ENCODE measurements at places on chromosomes 13 and 19.

- no peak for DNase-seq
Observed at GRCh38 chr13:19519049-19519448, 42.3 kb downstream of the TPTE2 start.

DNA sequence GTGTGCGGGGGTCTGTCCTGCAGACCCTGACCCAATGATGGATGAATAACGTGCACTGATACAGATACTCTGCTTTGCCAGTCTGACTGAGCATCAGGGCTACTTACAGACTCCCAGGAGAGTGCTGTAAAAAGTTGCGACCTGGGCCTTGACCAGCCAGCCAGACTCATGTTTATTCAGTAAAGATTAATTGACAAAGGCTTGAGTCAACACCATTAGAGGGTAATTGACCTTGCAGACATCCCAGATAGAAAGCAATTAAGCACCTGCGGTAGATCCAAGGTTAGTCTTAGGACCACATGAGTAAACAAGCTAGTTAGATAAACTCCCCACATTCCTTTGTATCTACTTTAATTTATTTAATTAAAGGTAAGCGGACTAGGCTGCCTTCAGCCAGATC is 10.4 kb downstream of the NUDT19 start:
- DNase-seq: no peak

DNA sequence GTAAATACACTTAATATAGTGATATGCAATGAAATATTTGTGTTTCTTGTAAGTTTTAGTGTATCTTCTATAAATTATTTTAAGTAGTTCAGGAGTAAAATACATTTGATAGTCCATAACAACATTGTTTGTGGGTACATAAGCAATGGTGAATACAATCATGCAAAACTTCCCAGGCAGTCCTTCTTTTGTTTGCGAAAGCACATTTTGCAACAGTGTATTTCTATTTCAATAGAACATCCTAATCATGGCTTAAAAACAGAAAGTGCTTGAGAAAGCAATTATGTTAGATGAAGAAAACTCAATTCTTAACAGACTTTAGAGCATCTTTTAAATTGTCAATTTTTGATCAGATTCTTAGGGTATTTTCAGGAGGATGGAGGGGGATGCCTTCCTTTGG is 155.6 kb downstream of the POSTN start:
- no peak for DNase-seq

- DNase-seq: peak; percentile 98
Observed at GRCh38 chr13:99312493-99312883, 5.3 kb upstream of the GPR183 start.

DNA sequence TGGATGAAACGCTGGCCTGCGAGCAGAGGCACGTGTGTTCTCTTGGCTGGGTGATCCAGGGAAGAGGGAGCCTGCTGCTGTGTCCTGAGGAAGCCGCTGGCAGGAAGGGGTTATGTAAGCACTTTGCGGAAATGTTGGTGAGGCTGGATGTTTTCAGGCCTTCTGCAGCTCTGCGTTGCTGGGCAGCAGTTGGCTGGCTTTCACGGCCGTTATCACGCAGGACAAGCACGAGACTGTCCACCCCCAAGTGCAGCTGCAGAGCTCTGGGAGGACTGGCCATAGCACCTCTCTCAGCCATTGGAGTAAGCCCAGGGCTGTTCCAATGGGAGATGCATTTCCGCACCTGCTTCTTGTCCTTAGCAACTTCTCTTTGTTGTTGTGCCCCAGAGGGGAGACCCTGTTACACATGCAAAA is 146.9 kb upstream of the SOX21 start:
- no peak for DNase-seq

GRCh38 chr13:44104969-44105368 is 225.3 kb downstream of the LACC1 start:
- DNase-seq: no peak
